ENCODE measurements at places on chromosomes 6 and 20.

GRCh38 chr6:22313796-22314195 lies 17.0 kb upstream of the PRL start:
- no peak for ATAC-seq

DNA sequence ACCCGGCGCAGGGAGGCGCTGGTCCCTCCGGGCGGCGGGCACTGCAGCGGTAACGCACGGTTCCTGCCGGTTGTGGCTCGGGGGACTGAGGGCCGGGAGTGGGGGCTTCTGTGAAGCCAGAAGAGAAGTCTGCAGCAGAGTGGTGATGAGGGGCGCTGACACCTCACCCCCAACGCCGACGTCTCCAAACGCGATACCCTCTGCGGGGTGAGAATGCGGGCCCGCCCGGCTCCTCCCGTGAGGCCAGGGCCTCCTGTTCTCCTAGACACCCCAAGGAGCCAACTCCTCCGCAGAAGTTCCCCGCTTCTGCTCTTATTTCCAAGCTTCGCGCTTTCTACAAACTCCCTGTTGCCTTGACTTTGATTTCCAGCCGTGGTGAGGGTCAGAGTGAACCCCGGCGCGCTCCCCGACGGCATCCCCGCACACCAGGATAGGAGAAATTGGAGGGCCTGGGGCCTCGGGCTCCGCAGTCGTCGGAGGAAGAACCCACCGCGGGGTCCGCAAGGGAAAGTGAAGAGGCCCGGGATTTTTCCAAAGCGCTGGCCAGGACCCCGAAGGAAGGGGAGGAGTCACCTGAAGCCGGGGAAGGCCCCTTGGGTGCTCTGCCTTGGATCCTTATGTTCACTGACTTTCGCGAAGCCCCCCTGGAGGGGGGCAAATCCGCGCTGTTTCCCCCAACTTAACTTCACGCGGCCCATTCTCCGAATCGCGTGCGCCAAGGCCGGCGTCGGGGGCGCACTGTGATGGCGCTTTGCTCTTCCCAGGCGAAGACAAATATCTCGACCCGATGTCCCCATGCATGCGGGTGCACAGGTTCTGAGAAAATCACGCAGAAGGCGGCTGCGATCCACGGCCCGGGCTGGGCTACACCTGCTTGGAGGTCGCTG lies 3.1 kb upstream of the INSM1 start:
- ATAC-seq: no peak

GRCh38 chr6:90304308-90304707 lies 7.7 kb upstream of the BACH2 start:
- ATAC-seq: no peak

DNA sequence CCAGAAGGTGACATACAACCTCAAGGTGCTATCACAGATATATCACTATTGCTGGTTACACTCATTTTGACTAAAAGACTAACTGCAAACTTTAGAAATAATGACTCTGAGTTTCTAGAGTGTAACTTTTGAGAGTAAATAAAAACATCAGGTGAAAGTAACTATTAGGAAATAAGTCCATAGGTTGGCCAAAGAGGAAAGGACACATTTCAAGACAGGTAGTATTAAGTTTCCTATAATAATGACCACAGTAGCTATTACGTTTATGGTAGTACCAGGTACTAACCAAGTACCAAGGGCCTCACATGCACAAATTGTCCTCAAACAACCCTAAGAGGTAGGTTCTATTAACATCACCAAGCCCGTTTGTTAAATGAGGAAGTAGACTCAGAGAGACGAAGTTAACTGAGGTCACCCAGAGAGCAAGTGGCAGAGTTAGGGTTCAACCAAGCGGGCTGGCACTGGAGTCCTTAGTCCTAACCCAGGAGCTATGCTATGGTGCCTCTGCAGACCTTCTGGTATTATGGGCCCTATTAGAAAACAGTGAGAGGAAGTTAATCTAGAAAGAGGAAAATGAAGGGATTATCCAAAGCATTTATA lies 36.8 kb downstream of the HEBP2 start:
- no peak for ATAC-seq

- no peak for ATAC-seq
Measured at GRCh38 chr6:113350461-113350860, 506.7 kb upstream of the MARCKS start.

- ATAC-seq: no peak
Measured at GRCh38 chr20:43558412-43559146, at the start of gene SGK2. Gene SGK2, plus strand, starts transcription at chr20:43559027. Its CDS starts 7,469 bp downstream, at chr20:43566496.

DNA sequence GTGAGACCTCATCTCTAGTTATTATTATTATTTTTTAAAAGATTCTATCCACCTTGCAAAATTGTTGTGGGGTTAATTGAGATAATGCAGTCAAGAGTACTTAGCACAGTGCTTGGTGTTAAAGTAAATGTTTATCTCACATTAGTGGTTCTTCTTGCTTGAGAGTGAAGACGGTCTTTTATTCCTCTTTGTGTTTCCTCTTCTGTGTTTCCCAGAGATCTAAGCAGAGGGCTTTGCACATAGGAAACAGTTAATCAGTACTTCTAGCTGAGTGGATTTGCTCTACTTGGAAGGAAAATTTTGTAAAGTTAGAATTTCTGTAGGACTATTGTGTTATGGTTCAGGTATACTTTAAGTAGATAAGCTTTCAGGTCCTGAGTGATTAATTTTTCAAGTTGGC lies 3.5 kb downstream of the ARMC2 start:
- no peak for ATAC-seq

- no peak for ATAC-seq
Measured at GRCh38 chr20:42191140-42191860, 573.1 kb upstream of the CHD6 start.

- peak; percentile 31 for ATAC-seq
Measured at GRCh38 chr20:62064770-62065673, 659 bp downstream of the TAF4 start.

- no peak for ATAC-seq
Measured at GRCh38 chr6:5054245-5054873, 30.8 kb upstream of the PPP1R3G start.

- peak; percentile 76 for ATAC-seq
Measured at GRCh38 chr20:45301824-45302271, 4.8 kb upstream of the RBPJL start.

GRCh38 chr6:81772741-81773140 lies 20.3 kb upstream of the TENT5A start:
- ATAC-seq: peak; percentile 90

GRCh38 chr20:3672547-3673171 lies 9.2 kb downstream of the ADAM33 start:
- ATAC-seq: no peak

GRCh38 chr6:100463630-100464161 lies 1.0 kb downstream of the SIM1 start:
- no peak for ATAC-seq

GRCh38 chr6:20589266-20589665 lies 55.0 kb downstream of the CDKAL1 start:
- no peak for ATAC-seq

- ATAC-seq: no peak
Measured at GRCh38 chr6:37225350-37226169, 32.0 kb upstream of the TBC1D22B start.

- ATAC-seq: no peak
Measured at GRCh38 chr6:109240370-109241084, 141.7 kb downstream of the CD164 start.

- no peak for ATAC-seq
Measured at GRCh38 chr20:23331450-23332350, 18.9 kb upstream of the NXT1 start.

- ATAC-seq: no peak
Measured at GRCh38 chr6:42243046-42243445, 25.4 kb upstream of the MRPS10 start.

GRCh38 chr20:14313341-14314020 lies 23.9 kb downstream of the FLRT3 start:
- ATAC-seq: no peak

DNA sequence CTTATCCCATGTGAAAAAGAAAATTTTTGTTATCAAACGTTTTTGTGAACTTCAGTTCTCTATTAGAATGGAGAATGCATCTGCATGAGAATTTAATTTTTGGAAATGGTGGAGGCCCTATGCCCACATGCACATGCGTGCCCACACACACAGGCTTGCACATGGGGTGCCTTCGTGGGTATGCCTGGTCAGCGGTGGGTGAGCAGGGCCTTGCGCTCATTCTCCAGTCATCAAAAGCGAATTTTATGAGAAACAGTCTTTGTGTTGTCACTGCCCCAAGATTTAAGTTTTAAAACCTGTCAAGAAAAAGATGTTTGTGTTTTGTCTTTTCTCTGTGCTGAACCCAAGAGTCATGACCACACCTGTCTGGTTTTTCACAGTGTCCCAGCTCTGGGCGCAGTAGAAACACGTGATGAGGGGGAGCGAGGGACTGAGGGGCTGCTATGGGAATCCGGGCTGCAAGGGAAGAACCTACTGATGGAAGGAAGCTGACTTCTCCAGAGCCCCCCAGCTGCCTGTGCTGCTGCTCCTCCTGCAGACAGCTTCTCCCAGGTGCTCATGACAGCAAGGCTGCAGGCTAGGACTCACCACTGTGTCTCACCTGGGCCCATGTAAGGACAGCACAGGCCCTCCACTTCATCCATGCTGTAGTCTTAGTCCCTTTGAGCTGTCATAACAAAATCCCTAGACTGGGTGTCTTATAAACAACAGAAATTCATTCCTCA lies 153.6 kb downstream of the SYCP2 start:
- ATAC-seq: no peak

DNA sequence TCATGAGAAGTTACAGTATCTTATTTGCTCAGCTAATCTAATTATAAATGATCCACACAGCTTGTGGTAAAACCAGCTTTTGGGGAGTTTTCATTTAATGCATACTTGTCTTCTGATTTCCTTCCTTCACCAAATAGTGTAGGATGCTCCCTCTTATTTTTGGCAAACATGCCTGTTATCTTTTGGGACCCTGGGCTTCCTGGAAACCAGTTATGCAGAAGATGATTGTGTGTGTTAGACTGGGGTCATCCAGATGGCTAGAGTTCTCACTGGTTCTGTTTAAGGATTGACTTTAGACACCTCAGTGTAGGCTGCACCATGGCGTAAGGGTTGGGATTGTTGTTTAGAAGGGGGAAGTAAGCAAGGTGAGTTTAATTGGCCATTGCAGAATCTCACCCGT lies 61.3 kb downstream of the PTPN1 start:
- no peak for ATAC-seq

DNA sequence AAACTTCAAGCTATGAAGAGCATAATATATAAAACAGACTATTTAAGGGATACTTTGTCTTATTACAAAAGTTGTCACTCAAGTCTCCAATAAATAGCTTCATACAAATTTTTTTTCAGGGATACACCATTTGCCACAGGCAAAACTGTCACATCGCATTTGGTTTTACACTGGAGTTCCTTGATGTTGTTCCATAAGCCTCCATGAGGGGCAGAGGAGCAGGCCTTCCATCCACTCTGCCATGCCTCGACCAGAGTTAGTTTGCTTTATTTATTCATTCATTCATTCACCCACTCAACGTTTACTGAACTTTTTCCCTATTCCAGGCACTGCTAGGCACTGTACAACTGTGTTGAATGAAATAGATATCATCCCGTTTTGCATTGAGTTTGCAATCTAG lies 246.6 kb downstream of the PHF3 start:
- ATAC-seq: no peak

DNA sequence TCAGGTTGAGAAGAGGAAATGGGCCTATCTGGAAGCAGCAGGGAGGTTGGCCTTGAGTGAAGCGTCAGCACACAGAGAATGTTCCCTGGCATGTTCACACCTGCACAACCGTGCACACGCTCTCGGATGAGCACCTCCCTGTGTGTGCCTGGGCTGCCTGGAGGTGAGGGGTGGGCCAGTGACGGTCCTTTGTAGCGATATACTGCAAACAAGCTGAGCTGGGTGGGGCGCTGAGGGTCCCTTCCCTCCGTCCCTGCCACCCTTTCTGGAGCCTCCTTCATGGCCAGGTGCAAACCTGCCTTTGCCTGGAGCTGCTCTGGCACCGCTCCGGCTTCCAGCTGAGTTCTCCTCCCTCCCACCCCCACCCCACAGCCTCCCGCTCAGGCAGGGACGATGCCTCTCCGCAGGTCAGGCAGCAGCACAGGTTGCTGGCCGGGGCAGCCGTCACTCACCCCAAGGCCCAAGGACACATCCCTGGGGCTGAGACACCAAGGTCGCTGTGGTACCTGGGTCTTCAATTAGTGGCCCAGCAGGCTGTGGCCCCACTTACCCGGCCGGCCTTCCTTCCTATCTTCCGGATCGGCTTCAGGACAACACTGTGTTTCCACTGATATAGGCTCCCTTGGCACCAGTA lies 111.6 kb downstream of the ERMARD start:
- ATAC-seq: no peak

GRCh38 chr6:56073315-56073714 lies 174.1 kb downstream of the COL21A1 start:
- ATAC-seq: no peak

DNA sequence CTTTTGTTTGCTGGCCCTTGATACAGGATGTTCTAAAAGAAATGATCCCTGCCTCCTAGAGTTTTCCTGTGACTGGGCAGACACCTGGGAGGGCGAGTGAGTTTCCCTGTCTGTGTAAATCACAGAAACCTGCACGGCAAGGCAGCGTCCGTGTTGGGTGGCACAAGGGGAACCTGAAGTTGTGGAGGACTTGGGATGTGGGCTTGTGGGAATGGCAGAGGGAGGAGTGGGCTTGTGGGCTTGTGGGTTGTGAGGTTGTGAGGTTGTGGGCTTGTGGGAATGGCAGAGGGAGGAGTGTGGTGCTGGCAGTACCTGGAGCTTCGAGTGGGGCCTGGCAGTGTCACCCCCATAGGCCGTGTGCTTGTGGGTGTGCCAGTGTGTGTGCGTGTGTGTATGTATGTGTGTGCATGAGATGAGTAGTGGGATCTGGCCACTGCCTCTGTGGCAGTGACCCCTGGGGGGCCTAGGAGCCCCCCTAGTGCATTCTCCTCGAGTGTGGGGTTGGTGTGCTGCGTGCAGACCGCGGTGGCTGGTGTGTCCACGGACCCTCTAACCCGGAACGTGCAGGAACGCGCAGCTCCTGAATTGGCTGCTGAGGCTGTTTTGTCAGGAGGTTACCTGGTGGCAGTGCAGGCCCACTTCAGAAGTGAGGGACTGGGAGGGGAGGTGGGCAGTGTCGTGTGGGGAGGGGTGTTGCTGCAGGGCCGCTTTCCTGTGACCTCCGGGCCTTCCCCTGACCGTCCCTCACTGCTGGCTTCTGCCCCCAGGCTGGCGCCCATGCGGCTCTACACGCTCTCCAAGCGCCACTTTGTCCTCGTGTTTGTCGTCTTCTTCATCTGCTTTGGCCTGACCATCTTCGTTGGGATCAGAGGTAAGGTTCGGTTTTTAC lies 13.0 kb downstream of the TMEM181 start:
- ATAC-seq: no peak
